ENCODE measurements at places on chromosomes 5 and 9.

GRCh38 chr5:42887097-42887496 lies 75.4 kb upstream of the SELENOP start:
- DNase-seq: no peak

- DNase-seq: no peak
Measured at GRCh38 chr5:177399997-177400868, at the start of gene PFN3. TSS of gene PFN3 (minus strand) at chr5:177400661. CDS start at chr5:177400576, 85 bp downstream.

GRCh38 chr5:44332285-44332971 lies 56.8 kb downstream of the FGF10 start:
- no peak for DNase-seq

GRCh38 chr9:8156346-8156745 lies 356.8 kb upstream of the DMAC1 start:
- no peak for DNase-seq

DNA sequence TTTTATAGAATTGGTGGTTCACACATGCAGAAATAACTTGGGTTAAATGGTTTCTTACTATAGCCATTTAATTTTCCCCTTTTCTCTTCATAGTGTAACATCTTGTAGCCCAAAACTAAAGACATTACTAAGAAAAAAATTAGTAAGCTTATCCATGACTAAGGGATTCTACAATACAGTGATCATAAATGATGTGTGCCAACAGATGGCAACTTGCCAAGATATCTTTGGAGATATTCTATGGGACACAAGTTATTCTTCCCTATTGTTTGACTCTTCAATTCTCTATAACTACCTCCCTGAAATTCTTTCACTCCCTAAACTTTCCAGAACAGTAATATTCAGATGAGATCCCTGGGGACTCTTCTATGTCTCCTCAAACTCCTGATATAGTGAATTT lies 580.6 kb downstream of the PTPRD start:
- no peak for DNase-seq

GRCh38 chr5:159135896-159136531 lies 36.3 kb upstream of the EBF1 start:
- DNase-seq: no peak

DNA sequence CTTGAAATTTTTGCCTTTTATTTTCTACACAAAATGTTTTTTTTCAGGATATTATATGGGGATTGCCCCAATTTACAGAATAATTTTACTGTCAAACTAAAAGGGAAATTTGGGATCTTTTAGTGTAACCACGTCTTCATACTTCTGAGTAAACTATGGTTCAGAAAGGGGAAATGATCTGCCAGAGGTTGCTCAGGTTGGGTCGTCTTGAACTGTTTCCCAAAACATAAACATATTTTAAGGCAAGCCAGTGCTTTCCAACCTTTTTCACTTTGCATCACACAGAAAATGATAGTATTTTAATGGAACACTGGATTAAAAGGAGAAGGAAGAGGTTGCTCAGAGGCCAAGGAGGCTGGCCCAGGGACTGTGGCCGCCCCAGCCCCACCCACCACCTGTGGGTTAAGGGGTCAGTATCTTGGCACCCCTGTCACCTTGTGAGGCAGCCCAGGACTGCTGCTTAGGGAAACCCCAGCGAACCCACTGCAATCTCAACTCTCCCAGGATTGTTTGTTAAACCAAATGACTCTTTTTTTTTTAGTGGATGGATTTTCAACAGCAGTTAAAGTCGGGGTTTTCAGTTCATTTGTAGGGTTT lies 142.7 kb upstream of the DHFR start:
- peak; percentile 18 for DNase-seq

- no peak for DNase-seq
Measured at GRCh38 chr9:17081814-17082213, 53.0 kb upstream of the CNTLN start.

DNA sequence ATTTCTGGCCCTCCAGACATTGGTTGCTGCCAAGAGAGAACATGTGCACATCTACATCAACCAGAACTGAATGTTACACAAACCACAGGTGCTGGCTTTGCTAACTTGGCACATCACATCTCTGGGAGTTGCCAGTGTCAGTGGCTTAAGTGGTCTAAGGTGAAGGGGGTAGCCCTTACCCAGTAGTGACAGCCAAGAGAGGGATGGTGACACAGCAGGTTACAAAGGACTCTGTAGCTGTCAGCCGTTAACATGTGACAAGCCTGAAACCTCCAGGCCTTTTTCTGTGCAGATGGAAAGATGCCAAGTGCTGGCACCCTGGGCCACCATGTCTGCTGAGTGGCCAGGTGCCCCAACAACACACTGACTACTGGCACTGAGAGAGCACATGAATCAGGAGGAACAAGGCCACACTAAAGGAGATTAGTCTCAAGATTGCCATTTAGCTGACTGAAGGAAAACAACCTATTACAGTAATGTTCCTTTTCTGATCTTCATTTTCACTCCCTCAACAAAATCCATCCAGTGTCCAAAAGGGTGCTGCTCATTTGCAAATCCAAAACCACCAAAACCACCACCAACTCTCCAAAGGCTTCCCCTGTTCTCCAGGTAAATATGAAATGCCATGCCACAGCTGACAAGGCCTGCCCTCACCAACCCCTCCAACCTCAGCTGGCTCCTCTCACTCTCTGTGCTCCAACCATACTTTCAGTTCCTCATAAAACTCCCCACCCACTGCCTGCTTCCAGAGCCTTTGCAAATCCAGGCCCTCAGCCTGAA lies 20.2 kb downstream of the SIL1 start:
- no peak for DNase-seq

GRCh38 chr5:165349735-165350134 lies 1844.3 kb downstream of the MAT2B start:
- no peak for DNase-seq

DNA sequence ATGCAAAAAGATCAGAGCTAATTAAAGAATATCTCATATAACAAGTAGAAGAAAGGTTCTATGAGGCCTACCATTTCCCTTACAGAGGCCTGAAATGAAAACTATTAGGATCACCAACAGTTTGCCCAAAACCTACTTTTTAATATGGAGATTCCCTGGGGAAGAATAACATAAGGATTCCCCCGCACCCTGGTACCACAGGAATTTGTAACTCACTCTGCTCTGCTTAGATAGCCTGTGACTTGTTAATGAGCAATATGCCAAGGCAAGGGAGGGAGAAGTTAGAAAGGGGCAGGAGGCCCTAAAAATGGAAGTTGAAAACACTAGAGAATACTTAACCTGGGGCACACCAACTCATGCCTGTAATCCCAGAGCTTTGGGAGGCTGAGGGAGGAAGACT lies 107.0 kb downstream of the CDH6 start:
- no peak for DNase-seq

- DNase-seq: no peak
Measured at GRCh38 chr5:67190410-67190809, 6.2 kb downstream of the CD180 start.

GRCh38 chr5:158486566-158486965 lies 613.1 kb downstream of the EBF1 start:
- no peak for DNase-seq

- no peak for DNase-seq
Measured at GRCh38 chr5:111739416-111739815, 17.6 kb downstream of the NREP start.

DNA sequence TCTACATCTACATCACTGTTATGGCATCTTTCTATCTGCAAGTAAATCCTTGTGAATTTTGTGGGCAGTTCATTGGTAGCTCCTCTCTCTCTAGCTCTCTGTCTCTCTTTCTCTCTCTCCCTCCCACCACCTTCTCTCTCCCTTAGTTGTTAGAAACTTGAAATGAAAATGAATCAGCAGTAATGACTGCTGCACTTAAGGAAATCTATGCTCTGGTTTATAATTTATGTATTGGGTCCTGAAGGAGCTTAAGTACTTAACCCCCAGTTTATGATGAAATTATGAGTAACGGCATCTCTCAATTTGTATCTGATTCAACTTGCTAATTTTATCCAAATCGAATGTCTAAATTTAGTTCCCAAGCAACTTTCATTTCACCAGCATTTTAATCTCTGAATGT lies 52.0 kb upstream of the PTGER4 start:
- DNase-seq: no peak

GRCh38 chr9:90890146-90890810 lies 88.7 kb downstream of the SYK start:
- no peak for DNase-seq

DNA sequence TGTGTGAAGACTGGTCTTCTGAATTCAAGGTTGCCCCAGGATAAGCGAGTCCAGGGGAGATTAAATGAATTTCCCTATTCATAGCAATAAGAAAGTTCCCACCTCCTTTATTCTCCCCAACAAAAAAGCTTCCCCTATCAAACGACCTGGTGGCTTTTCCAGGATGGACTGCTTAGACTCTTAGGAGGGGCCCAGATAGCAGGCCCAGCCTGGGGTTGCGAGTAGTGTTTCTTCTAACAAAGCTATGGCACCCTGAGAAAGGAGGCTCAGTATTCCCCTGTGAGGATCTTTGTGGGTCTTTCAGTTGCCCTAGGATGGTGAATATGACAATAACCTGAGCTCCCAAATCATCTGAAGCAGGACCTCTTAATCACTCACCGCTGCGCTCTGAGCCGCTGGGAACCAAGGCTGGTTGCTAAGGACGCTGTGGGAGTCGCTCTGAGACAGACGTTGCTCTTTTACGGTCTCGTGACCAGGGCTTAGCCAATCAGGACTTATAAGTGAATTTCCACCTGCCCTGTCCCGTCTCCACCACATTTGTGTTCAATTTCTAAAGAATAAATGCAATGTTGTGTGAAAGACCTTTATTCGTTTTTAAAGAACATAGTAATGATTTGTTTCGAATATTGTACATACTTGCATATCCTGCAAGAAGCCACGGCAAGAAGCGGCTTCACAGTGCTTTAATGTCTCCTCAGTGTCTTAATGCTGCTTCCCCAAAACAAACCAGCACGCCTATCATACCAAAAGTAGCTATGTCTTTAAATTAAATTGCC lies at the start of gene TMEM232:
TSS of gene TMEM232 (minus strand) at position 423 of the 776 bp plus-strand sequence. CDS start 59,319 bp downstream, outside the sequence.
- DNase-seq: peak; percentile 23
